Breast epithelium (tissue), 4 donors: ENCODE measurements at places on chromosomes 16 and 17. TPM values are rescaled to one million over a fixed set of nuclear protein-coding genes. Genes with fewer than 3 reads are reported as not detected.
A peak's percentile ranks its signal among the peaks of the same experiment; 100 is the strongest.

DNA sequence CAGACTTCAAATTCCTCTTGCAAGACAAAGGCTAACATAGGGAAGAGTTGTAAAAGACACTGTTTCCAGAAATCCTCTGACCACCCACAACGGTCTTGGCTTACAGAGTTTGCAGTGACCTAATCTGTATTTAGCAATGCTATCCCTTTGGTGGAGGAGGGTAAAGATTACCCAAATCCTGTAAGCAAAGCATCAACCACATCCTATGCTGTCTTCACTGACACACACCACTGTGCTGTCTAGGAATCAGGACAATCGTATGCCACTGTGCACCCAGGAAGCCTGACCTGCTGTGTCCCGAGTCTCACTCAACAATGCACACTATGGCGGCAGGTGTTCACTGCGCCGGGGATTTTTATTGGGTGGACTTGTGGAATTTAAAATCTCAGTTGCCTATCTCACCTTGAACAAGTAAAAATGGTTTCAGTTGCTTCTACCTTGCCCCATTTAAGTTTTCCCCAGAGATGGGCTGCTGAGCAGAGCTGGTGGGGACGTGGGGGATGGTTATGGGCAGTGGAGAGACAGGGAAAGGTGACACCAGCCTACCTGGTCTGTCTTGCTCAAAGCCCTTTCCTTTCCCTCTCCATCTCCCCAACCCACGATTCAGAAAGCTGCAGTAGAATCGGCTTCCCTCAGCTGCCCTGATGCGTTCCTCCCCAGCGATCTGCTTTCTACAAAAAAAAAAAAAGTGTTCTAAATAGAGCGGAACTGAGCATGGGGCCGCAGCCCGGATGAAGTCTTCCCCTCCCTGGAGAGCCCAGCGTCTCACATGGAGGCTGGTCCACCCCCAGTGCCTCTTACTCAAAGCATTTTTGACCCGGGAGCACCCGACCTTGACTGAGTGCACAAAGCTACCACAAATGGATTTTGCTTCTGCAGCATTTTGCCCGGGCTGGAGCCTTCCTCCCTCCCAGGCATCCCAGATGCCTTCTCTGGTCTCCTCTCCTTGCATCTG is 271.5 kb downstream of the SOX9 start:
- DNase-seq = no peak

- no peak for DNase-seq
Measured at GRCh38 chr17:5065227-5065744, 13.0 kb upstream of the ZFP3 start.

The FCSK gene
- 27.8 TPM for total RNA-seq

DNA sequence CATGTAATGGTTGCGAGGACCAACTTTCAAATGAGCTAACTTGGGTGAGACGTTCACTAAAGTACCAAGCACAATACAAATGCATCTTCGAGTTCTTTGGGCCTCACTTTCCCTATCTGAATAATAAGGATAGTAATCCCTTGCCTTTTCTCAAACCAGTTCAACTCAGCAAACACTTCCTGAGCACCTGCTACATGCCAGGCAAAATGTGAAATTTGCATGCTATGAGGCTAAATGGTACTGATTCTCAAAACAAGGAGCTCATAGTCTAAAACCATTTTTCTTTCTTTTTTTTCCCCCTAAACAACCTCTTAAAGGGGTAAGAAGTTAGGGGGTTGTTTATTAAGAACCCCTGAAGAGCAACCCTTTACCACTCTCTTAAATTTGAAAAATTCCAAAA is 101.4 kb upstream of the HLF start:
- no peak for DNase-seq

GRCh38 chr17:78585006-78585630 is 7.9 kb upstream of the DNAH17 start:
- no peak for DNase-seq

DNA sequence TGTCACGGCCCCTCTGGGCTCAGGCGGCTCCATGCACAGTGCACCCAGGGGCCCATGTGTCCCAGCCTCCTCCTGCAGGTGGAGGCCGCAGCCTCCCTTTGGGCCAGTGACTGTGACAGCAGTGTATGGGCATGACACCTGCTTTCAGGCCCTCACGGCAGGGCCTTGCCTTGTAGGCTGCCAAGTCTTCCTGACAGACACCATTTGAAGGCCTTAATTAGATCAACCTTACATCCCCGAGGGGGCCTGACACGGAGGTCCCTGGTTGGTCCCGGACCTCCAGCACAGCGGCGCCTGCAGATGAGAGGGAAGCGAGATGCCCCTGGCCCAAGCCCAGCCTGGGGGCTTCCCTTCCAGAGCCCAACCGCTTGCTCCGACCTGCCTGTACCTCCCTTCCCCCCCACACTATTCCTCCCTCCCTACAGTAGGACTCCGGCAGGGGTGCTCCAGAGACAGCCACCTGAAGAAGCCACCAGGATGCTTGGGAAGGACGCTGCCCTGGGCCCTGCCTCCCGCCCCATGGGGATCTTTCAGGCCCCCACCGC is 31.9 kb downstream of the BAIAP2 start:
- no peak for DNase-seq

- DNase-seq = peak; percentile 43
Measured at GRCh38 chr17:6098050-6098822, 28.1 kb downstream of the WSCD1 start.

GRCh38 chr17:39678340-39679116 is 9.3 kb downstream of the PGAP3 start:
- DNase-seq = no peak

The CD79B gene
- 3.4 TPM for total RNA-seq

The PRSS36 gene
- total RNA-seq = 2.0 TPM

The OR4D1 gene
- not detected for total RNA-seq

The SDK2 gene
- total RNA-seq = 2.9 TPM

GRCh38 chr17:48213797-48214196 is 106.2 kb downstream of the SNX11 start:
- no peak for DNase-seq

DNA sequence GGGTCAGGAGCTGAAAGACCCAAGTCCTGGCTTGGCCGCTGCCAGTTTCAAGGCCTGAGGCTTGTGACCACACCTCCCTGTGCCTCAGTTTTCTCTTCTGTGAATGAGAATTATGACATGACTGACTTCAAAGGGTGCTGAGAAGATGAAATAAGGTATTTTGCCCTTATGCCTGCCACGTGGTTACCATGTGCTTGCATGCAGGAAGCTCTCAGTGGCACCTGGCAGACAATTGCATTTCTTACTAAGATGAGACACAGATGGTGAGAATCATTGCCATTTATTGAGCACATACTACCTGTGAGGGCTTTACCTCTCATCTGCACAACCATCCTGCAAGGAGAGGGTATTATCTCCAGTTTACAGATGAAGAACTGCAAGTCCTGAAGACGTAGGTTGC is 69.8 kb downstream of the MRM1 start:
- no peak for DNase-seq

GRCh38 chr17:46984892-46985291 is 5.8 kb upstream of the RPRML start:
- no peak for DNase-seq

The CAPNS2 gene
- total RNA-seq = 1.0 TPM

The PPL gene
- total RNA-seq = 97.5 TPM

The C17orf67 gene
- 2.0 TPM for total RNA-seq

DNA sequence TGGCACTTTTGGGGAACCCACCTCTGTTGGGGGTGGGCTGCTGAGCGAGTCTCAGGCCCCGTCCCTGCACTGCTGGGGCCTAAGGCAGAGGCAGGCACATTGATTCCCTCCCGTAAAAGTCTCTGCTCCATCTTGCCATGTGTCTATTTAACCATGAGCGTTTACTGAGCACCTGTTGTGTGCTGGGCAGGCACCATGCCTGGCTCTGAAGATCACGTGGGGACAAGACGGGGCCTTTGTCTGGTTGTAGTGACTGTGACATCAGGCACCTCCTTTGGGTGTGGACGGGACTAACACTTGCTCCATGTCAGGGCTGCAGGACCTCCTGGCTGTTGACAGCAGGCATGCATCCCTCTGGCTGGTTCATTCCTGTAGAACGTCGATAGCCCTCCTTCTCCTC is 204.7 kb upstream of the CIBAR2 start:
- no peak for DNase-seq

GRCh38 chr16:30113031-30113710 is at the start of gene GDPD3:
Gene GDPD3, minus strand, starts transcription at chr16:30113537. Its CDS starts 59 bp downstream, at chr16:30113478.
- DNase-seq = no peak

- DNase-seq = no peak
Measured at GRCh38 chr17:30395398-30396022, 16.8 kb downstream of the CPD start.

GRCh38 chr17:50928646-50929045 is 62.5 kb upstream of the TOB1 start:
- DNase-seq = no peak

DNA sequence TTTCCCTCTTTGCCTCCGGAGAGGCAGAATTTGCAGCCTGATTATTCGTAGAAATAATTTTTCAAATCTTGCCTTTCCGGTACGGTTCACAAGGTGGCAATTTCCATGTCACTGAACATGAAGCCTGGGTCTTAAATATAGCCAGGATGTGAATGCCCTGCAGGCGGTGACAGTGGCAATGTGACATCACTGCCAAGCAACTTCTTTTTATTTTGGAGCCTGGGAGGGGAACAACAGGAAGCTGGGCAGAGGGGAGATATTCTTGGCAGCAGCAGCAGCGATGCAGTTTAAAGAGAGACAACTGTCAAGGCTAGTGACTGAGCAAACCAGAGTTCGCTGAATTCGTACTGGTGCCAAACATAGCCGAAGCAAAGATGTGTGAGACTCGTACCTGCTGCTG is 171.1 kb downstream of the SNX29 start:
- no peak for DNase-seq

- no peak for DNase-seq
Measured at GRCh38 chr16:81366316-81366932, 51.7 kb downstream of the GAN start.

- DNase-seq = no peak
Measured at GRCh38 chr17:36901506-36901905, 35.8 kb upstream of the LHX1 start.

The CCL15 gene
- not detected for total RNA-seq

The RHBDL3 gene
- total RNA-seq = 0.16 TPM

DNA sequence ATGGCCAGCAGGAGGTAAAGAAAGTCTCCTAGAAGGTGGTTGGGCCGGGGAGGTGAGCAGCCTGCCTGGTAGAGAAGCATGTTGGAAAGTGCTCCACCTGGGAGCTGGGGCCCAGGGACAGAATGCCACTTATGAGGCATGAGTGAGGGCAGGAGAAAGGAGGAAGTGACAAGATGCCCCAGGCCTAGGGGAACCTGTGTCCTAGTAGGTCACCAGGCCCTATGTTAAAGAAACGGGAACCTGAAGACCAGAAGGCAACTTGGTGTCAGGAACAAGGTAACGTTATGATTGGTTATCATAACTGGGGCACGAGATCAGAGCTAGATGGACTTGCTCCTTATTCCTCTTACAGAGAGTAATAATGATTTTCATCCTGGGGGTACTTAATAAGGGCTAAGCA is 34.3 kb downstream of the PITPNC1 start:
- no peak for DNase-seq

DNA sequence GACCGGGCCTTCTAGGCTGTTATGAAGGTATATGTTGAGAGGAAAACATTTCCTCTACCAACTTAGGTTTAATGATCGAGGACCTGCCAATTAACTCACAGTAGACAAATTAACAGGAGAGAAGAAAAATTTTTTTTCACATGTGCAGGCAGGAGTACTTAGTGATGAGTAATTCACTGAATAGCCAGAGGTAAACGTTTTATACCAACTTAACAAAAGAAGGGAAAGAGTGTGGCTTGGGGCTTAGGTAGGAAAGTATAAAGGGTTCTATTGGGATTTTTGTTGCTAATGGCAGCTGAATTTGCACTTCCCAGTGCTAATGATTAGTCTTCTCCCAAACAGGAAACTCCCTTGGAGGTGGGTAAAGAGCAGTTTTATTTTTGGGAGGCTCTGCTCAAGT is 121.6 kb upstream of the HS3ST4 start:
- no peak for DNase-seq

The TMED6 gene
- total RNA-seq = not detected

GRCh38 chr17:49514071-49514721 is 19.1 kb downstream of the NGFR start:
- no peak for DNase-seq

DNA sequence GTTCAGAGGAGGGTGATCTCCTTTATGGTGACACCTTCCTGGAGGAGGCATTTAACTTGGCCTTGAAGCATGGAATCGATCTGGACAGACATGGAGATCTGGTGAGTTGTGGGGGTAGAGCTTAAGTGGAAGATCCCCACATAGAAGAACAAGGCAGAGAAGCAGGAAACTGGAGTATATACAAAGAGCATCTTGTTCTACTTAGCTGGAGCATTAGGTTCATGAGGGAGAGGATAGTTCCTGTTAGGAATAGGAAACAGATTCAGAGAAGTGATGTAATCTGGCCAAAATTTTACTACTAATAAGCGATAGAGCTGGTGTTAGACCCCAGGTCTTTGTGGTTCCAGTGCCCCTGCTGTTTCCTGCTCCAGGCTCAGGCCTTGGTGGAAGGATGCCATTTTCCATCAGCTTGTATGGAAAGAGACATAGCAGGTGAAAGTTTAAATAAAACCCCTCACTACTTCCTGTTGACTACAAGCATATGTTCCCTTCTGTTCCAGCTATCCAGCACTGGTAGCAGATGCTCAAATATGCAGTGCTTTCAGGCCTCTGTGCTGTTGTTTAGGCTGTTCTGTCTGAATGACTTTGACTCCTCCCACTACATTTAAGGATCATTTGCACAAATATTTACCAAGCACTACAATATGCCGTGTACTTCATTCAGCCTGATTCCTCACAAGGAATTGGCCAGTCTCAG is 9.4 kb downstream of the RPAIN start:
- no peak for DNase-seq

The XAF1 gene
- total RNA-seq = 15.2 TPM

GRCh38 chr17:9792181-9792840 is 919 bp upstream of the DHRS7C start:
- no peak for DNase-seq

DNA sequence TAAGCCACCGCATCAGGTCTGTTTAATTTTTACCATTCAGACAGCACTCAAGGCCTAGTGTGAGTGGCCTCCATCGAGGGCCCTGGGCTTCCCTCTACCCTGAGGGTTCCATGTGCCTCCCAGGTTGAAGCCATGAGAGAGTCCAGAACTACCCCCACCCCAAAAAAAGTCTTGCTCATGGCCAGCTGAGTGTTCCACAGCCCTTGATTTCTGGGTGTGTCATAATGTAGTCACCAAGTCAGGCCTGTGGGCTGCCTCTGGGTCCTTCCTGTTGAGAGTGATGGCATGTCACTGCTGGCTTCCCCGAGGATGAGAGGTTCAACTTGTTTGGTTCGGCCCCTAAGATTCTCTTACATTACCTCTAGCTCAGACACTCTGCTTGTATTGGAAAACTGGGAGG is 100.6 kb downstream of the PITPNC1 start:
- DNase-seq = no peak

GRCh38 chr17:77320485-77321256 is 179.9 kb downstream of the SEC14L1 start:
- peak; percentile 75 for DNase-seq

The KRTAP2-1 gene
- total RNA-seq = not detected

- DNase-seq = no peak
Measured at GRCh38 chr17:79192503-79193351, 118.1 kb downstream of the ENGASE start.

The VAT1L gene
- 0.33 TPM for total RNA-seq
